Stimulated activated CD8-positive, alpha-beta memory T cell treated with anti-CD3 and anti-CD28 coated beads, Interleukin-15, amount 100 ng/mL, for 4 hours (primary cell): ENCODE measurements at places on chromosomes 1 and 21.

DNA sequence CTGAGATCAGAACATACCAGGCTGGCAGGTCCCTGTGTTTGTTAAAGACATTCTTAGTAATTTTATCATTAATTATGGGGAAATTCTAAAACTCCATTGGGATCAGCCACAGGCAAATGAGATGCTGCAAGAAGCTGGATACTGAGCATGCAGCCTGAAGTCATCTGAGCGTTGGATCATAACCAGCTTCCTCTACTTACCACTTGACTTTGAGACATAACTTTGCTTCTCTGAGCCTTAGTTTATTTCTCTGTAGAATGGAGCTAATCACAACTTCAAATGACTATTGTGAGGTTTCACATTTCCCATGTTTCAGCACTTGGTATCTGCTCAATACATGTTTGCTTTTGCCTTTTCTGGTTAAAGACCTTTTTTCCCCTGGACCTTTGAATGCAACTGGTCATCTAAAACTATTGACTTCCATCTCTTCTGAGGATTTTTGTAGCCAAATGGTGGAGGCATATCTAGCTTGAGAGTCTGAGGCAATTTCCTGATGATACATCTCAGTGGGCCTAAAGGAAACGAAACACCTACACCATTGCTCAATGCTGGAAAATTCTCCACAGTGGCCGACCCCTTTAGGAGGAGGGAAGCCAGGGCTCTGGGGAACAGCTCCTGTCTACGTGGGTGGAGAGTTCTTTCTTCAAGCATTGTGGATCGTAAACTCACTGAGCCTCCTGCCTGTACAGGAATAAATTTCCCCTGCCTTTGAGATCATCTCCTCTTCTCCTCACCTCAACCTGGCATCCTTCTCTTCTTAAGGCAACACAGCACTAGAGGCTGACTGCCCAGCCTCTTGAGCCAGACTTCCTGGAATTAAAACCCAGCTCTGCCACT, 109.1 kb upstream of the HOOK1 start:
- DNase-seq, result no peak

- DNase-seq, result no peak
Measured at GRCh38 chr1:243729956-243730355, 120.1 kb downstream of the AKT3 start.

DNA sequence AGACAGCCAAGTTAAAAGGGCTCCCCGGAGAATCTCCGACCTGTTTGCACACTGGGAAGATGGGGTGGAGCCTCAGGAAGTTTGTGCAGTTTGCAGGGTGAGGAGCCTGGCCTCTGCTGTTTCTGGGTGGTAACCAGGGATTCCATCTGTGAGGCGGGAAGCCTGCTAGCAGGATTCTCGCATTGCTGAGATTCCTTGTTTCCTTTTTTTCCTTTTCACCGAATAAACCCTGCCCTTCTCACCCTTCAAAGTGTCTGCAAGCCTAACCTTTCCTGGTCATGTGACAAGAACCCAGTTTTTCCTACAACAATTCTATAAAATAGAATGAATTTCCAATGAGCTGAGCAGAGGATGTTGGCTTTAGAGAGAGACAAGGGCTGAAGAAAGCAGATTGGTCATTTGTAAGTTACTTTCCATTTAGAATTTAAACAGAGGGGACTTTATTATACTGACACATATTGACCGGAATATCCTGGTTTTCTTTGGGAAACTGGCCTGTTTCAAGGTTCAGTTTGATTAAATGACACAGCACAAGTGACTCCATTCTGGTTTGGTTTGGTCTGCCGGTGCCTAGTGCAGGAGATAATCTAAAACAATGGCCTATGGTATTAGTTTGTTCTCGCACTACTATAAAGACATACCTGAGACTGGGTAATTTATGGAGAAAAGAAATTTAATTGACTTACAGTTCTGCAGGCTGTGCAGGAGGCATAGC, 48.7 kb upstream of the DNAH14 start:
- no peak for DNase-seq

GRCh38 chr21:35426469-35426868, 377.4 kb upstream of the RUNX1 start:
- DNase-seq, result no peak

DNA sequence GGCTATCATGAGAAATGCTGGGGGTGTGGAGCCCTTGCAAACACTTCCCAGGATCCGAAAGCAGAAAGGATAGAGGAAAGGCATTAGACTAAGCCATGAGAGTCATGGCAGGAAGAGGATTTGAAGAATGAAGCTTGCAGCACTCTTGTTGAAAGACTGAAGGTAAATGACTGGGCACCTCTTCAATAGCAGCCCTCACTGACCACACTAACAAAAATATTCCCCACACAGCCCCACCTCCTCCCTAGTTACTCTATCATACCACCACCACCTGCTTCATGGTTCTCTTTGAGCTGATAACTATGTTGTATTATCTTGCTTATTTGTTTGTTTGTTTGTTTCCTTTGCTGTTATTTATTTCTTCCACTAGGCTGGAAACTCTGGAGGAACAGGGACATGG, 13.2 kb upstream of the ATP1A1 start:
- DNase-seq, result no peak

- DNase-seq, result no peak
Measured at GRCh38 chr1:67948151-67949080, 102.0 kb downstream of the DIRAS3 start.

DNA sequence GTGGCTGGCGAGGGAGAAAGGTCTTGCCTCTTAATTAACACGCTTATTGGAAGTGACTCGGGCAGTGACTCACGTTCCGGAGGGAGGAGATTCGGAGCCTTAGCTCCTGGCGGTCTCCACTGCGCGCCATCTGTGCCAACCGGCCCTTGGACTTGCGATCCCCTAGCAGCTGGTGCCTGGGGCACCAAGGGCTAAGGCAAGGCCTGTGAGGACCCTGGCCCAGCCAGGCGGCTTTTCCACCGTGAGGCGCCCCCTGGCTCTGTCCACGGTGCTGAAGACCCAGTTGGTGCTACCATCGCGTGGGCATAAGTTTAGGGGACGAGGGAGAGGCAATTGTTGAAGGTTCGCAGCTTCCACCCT, 1.3 kb upstream of the SYT6 start:
- no peak for DNase-seq

DNA sequence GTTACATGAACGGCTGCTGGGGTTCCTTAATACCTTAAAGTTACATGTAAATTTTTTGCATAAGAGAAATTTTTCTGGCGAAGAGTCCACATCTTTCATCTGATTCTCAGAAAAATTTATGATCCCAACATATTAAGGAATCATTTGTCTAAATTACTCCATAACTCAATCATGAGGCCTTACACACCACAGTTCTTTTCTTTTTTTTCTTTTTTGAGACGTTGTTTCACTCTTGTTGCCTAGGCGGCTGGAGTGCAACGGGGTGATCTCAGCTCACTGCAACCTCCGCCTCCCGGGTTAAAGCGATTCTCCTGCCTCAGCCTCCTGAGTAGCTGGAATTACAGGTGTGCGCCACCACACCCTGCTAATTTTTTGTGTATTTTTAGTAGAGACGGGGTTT, 2.1 kb upstream of the S100A11 start:
- no peak for DNase-seq

- no peak for DNase-seq
Measured at GRCh38 chr1:3135073-3135702, 66.2 kb downstream of the PRDM16 start.

DNA sequence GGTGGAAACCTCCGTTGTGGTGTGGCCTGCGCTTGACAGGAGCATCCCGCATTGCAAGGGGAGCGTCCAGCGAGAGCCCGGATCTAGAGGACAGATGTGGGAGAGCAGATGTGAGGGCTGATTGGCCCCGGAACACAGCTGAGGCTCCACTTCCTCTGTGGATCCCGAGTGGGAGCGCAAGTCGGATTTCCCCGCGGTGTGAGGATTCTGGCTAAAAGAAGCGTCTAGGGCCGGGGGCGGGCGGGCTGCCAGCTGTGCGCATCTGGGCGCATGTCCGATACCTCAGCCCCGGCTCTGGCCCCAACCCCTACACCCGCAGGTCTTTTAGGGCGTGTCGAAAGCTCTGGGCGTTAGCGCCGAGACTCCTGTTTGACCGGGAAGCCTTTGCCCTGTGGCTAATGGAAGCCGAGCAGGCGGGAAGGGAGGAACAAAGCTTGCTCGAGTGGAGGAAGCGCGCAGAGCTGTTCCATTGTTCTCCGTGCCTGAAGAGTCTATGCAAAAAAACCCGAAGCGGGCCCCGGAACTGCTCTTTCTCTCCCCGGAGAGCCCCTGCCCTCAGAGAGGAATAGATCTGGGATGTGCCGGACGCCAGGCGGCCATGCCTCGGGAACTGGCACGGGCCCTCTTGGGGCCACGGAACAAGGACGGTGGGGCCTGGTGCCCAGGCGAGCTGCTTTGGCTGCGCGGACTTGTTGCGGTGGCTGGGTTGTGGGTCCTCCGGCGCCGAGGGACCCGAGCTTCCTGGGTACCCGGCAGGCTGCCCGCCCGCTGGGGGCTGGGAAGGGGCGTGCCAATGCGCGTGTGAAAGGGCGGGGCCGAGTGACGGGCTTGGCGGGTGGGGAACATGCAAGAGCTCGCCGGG, 111.1 kb downstream of the NAV1 start:
- DNase-seq, result no peak
